Pons (tissue), 1 donor: ENCODE measurements at places on chromosomes 5 and 9.

GRCh38 chr5:127423173-127423798, 94.2 kb upstream of the PRRC1 start:
- DNase-seq = no peak

GRCh38 chr5:171449426-171449825, 30.0 kb downstream of the FGF18 start:
- no peak for DNase-seq

DNA sequence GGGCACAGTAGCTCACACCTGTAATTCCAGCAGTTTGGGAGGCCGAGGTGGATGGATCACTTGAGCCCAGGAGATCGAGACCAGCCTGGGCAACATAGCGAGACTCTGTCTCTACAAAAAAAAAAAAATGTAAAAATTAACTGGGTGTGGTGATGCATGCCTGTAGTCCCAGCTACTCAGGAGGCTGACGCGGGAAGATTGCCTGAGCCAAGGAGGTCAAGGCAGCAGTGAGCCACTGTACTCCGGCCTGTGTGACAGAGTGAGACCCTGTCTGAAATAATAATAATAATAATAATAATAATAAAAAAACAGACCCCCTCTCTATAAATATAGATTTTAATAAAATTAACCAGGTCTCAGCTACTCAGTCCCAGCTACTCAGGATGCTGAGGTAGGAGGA, 179.7 kb downstream of the AOPEP start:
- DNase-seq = no peak

GRCh38 chr5:168552146-168552545, 23.0 kb downstream of the FBLL1 start:
- DNase-seq = no peak

DNA sequence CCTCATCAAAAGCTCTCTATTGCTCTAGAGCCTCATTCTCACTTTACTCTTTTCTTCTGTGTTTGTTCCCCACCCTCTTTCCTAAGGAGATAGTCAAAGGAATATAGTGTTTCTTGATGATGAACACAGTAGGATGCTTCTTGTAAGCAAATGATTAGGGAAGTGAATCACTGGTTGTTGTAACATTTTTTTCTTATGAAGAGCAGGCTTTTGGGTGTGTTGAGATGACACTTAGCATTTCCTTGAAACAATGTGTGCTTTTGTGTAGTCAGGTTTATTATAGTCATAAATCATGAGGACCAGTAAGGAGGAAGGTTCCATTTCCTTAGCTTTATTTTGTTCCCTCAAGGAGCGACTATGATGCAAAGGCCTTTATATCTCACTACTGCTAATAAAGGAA, 1991.3 kb upstream of the C9orf72 start:
- DNase-seq = no peak

- no peak for DNase-seq
These were observed 37.7 kb downstream of the SAR1B start for GRCh38 chr5:134594797-134595457.

DNA sequence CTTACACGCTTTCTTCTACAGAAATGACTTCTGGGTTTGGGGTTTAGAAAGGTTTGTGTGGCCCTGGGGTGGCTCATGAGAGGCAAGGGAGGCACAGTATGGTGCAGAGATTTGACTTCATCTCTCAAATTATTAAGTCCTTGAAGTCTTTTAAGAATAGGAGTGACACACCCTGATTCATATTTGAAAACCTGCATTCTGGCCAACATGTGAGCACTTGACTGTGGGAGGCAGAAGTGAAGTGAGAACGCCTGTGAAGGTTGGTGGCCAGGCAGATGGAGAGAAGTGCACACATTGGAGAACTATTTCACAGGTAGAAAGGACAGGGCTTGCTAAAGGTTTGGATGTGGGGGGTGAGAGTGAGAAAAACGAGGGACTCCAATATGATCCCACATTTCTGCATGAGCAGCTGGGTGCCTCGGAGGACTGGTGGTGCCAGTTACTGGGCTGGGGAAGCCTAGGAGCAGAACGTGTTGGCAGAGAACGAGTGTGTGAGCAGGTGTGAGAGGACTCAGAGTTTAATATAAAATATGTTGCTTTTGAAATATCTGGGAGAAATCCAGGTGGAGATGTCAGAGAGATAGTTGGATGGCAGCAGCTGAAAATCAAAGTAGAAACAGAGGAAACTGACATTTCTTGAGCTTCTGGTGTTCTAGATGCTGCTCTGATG, 240.0 kb upstream of the ADAMTSL1 start:
- DNase-seq = no peak

- no peak for DNase-seq
These were observed 18.7 kb upstream of the C5orf34 start for GRCh38 chr5:43533646-43534045.

DNA sequence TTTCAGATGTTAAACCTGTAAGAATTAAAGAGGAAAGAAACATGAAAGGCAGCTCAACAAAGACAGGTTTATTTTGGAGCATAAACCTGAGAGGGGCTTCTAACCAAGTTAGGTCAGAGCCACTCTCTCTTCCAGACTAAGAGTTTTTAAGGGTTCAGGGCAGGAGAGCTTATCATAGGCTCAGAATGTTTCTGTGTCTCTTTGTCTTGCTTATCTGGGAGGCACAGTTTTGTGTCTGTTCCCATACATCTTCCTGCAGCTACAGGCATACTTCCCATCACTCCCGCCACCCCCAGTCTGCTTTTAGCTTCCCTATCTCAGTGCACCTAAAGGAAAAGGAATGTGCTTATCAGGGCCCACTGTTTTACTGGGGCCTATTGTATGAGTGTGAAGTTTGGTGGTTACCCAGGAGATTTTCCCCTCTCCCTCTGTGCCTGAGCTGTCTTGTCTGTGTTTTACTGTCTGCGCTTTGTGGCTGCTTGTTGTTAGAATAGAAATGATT, 21.9 kb downstream of the CD14 start:
- no peak for DNase-seq

- DNase-seq = no peak
These were observed 85.8 kb upstream of the IL6ST start for GRCh38 chr5:56080375-56081052.

DNA sequence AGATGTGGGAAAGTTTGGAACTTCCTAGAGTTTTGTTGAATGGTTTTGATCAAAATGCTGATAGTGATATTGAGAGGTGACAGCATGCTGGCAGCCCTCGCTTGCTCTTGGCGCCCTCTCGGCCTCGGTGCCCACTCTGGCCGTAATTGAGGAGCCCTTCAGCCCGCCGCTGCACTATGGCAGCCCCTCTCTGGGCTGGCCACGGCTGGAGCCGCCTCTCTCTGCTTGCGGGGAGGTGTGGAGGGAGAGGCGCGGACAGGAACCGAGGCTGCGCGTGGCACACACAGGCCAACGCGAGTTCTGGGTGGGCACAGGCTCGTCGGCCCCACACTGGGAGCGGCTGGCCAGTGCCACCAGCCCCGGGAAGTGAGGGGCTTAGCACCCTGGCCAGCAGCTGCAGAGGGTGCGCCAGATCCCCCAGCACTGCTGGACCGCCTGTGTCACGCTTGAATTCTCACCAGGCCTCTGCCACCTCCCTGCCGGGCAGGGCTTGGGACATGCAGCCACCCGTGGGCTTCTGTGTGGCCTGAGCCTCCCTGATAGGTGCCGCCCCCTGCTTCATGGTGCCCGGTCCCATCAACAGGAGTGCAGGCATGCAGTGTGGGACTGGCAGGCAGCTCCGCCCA, 488.5 kb downstream of the CYLC2 start:
- no peak for DNase-seq

- DNase-seq = peak; percentile 76
These were observed 563.7 kb upstream of the DAP start for GRCh38 chr5:11324521-11325289.

GRCh38 chr9:114123031-114123977, 24.2 kb upstream of the KIF12 start:
- no peak for DNase-seq

GRCh38 chr5:15027764-15028163, 156.2 kb upstream of the ANKH start:
- no peak for DNase-seq

- DNase-seq = no peak
These were observed 38.4 kb upstream of the PCA3 start for GRCh38 chr9:76725885-76726284.

DNA sequence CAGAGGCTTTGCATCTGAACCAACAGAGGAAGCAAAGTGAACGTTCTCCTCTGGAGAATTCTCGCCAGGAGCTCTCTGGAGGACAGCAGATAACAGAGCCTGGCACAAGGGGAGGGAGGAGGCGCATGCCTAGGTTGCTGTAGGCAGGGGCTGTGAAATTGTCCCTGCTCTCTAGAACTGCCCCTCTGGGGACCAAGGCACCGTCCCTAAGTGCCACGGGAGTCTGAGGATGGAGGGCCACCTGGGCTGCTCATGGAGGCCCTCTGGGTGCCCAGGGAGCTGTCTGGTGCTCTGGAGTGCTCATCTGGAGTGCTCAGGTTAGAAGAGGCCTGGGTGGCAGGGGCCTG, 77.6 kb downstream of the CACNA1B start:
- no peak for DNase-seq

- DNase-seq = no peak
These were observed 831 bp downstream of the INPP5E start for GRCh38 chr9:136438548-136439480.

DNA sequence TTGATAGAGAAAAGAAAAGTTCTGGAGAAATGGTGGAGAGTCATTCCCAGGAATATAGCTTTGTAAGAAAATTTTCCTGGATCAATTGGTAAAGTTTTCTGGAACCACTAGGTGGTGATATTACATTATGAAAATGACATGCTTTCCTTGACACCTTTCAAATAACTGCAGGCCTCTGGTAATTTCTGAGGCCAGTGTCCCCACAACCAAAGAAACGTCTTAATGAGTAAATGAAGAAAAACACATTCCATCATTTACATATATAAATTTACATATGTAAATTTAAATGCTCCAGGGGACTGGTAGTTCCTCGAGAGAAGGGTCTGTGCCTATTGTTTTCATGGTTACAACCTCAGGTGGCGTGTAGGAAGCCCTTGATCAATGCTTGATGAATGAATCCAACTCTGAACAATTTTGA, 17.2 kb upstream of the RGS3 start:
- DNase-seq = peak; percentile 80

DNA sequence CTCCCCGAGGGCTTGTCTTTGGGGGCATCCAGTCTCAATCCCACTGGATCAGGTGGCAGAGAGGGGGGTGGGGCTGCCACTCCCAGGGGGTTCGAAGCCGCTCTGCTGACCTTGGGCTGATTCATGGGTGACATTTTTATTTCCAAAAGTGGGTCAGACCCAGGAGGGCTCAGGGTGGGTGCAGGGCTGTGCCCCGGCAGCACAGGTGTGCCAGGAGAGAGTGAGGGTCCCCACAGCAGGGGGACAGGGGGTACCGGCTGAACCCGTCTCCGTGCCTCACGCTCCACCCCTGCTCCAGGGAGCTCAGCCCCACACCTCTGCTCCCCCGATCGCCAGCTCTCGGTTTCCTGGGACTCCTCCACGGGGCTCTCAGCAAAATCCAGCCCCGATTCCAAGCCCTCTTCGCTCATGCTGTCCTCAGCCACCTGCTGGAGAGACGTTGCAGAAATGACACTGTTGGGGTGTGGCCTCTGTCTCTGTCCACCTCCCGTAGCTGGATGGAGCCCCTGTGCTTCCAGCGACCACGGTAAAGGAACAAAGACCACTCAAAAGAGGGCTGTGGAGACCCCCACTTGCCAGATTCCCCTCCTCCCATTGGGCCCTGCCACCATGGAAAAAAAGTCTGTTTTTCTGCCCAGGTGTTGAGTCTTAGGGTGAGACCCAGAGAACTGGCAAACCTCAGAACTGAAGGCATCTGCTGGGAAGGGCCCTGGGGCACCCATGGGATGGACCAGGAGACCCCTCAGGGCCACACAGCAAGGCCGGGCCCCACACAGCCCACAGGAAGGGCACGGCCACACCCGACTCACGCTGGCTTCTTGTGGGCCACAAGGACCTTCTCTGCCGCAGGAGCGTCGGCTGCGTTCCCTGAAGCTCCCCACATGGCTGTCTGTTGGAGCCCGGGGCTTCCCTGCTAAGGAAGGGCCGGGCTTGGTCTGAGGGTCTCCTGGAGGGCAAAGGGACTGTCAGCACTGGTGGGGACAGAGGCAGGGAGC, 10.6 kb upstream of the QSOX2 start:
- no peak for DNase-seq

GRCh38 chr5:159913048-159913447, 3.2 kb upstream of the ADRA1B start:
- no peak for DNase-seq

DNA sequence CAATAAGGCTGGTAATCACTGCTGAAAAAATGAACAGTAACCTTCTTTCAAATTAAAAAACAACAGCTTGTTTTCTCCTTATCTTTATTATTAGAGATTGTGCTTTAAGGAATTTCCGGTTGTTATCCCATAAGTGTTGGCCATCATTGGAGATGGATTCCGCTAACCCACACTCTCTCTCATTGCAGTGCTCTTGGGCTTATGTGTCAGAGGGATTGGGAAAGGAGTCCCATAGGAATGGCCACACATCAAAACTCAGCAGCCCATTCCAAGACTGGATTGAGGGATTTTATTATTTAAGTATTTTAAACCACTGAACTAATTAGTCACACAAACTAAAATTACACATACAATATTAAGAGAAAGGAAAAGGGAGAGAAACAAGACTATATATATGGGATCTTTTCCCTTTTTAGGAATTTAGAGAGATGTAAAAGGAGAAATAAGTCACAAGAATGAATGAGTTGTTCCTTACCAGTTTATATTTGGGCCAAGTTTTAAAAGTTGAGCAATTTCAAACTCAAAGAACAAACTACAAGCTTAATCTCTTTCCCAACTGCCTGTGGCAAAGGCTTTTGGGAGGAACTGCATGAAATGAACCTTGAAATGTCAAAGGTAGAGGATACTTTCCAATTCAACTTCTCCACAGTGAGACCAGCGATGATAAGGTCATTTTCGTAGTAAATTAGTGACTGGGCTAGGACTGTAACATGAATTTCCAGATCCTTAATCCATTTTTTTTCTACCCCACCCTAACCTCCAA, 2.4 kb downstream of the SPINK6 start:
- no peak for DNase-seq

GRCh38 chr5:120254385-120254784, 209.7 kb upstream of the PRR16 start:
- DNase-seq = no peak

GRCh38 chr5:138676556-138677193, 76.5 kb upstream of the CTNNA1 start:
- DNase-seq = no peak

- DNase-seq = no peak
These were observed 575.6 kb downstream of the EBF1 start for GRCh38 chr5:158524070-158524469.

DNA sequence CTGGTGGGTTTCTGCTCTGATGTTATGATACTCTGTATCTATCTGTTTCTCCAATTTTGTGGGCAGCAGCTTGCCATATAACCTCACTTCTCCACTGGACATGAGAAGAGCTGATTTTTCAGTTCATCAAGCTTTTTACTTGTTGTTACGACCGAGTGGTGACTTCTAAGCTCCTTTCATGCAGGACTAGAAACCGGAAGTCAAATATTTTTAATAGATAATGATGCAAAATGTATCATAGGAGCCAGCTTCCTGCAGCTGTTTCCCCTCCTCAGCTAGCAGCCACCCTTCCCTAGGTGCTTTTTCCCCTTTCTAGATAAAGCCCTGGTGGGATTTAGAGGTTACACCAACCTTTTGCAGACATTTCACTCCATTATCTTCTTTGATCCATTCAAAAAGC, 17.0 kb upstream of the ADAM19 start:
- no peak for DNase-seq

GRCh38 chr9:128438343-128439109, 17.3 kb upstream of the ODF2 start:
- peak; percentile 71 for DNase-seq
